Endothelial cell (in vitro differentiated cells): ENCODE measurements at places on chromosomes 13 and 19. TPM values are rescaled to one million over a fixed set of nuclear protein-coding genes. Genes with fewer than 3 reads are reported as not detected.

TNFRSF19 gene
- 8.8 TPM for total RNA-seq

ZNF844 gene
- 0.15 TPM for total RNA-seq

PSG1 gene
- not detected for total RNA-seq

ZNF177 gene
- total RNA-seq: 1.1 TPM

GRCh38 chr13:73077865-73078264 lies 19.1 kb downstream of the KLF5 start:
- peaks cover 8% of the 10 kb centered on the region for H3K4me1 ChIP-seq
- no peaks in the 10 kb centered on the region for H3K36me3 ChIP-seq
- DNase-seq: no peak
- no peak overlapping the region for H3K4me3 ChIP-seq

GRCh38 chr13:73702419-73703071 lies 431.7 kb downstream of the KLF12 start:
- no peaks in the 10 kb centered on the region for H3K27me3 ChIP-seq
- peaks cover 2% of the 10 kb centered on the region for H3K4me1 ChIP-seq
- no peaks in the 10 kb centered on the region for H3K36me3 ChIP-seq
- no peak for DNase-seq
- H3K4me3 ChIP-seq: no peak overlapping the region

- peak overlapping the region; percentile 81 for H3K4me3 ChIP-seq
- DNase-seq: peak; percentile 46
- peaks cover 21% of the 10 kb centered on the region for H3K36me3 ChIP-seq
Observed at GRCh38 chr19:38183251-38183897, 40.6 kb downstream of the DPF1 start.

- peaks cover 6% of the 10 kb centered on the region for H3K36me3 ChIP-seq
Observed at GRCh38 chr19:51018745-51019543, 565 bp downstream of the KLK10 start.

- H3K4me1 ChIP-seq: peaks cover 27% of the 10 kb centered on the region
- peaks cover 15% of the 10 kb centered on the region for H3K27me3 ChIP-seq
- no peak overlapping the region for H3K27ac ChIP-seq
- H3K36me3 ChIP-seq: peaks cover 28% of the 10 kb centered on the region
- peak overlapping the region; percentile 62 for H3K4me3 ChIP-seq
Observed at GRCh38 chr19:49771674-49772139, 4.9 kb downstream of the AP2A1 start.

GRCh38 chr13:87128491-87128890 lies 542.7 kb upstream of the SLITRK5 start:
- no peaks in the 10 kb centered on the region for H3K4me1 ChIP-seq
- H3K36me3 ChIP-seq: no peaks in the 10 kb centered on the region
- H3K27me3 ChIP-seq: no peaks in the 10 kb centered on the region
- DNase-seq: no peak
- no peak overlapping the region for H3K4me3 ChIP-seq

DNA sequence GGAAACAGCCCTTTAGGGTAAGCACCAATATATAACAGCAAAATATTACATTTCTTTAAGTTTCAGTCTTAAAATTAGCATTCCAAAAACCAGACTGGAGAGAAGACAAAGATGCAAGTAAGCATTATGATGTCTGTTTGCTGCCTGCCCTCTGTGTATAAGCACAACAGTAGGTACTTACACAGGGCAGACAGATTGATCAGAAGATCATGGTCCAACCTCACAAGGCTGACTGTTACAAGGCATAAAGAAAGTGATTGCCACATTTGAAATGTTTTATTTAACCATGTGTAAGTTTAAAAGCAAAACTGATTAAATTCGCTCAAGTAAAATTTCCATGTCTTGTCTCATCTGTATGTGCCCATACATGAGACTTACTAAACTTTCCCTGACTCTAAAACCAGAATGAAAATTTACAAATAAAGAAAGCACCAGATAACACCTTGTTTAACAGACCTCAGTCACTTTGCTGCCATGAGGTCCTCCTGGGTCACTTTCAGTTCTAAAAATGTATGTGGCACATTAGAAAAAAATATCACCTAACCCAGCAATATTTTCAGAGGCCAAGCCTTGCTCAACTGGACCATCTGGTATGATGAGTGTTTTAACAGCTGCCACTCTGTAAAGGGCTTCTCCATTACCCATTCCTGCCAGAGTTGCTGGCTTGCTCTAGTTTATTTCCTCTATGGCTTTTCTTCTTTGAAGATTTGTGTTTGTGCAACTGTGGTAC lies 297.0 kb downstream of the RBM26 start:
- DNase-seq: no peak
- no peak overlapping the region for H3K27ac ChIP-seq
- no peaks in the 10 kb centered on the region for H3K36me3 ChIP-seq
- H3K4me3 ChIP-seq: no peak overlapping the region
- H3K27me3 ChIP-seq: no peaks in the 10 kb centered on the region

GRCh38 chr19:16476401-16476800 lies 4.6 kb upstream of the EPS15L1 start:
- no peak overlapping the region for H3K27ac ChIP-seq
- DNase-seq: no peak
- peaks cover 3% of the 10 kb centered on the region for H3K36me3 ChIP-seq
- no peaks in the 10 kb centered on the region for H3K4me1 ChIP-seq
- no peak overlapping the region for H3K4me3 ChIP-seq
